ENCODE measurements at places on chromosomes 7 and 10. TPM values are rescaled to one million over a fixed set of nuclear protein-coding genes. Genes with fewer than 3 reads are reported as not detected.

DNA sequence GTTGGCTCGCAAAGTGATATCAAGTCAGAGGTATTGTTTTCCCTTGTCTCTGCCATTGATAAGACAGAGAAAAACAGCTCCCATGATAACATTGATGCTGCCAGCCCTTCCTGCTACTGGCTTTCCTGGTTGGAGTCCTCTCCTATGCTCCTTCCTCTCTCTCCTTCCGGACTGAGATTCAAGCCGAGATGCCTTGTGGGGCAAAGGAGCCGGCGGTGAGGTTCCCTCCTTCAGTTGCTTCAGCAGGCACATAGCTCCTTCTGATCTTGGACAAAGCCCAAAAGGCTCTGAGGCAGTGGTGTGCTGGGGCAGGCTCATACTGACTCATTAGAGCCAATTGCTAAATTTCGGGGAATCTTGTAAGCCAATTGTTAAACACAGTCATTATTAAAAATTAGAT is 8.8 kb upstream of the ZCCHC24 start:
- H3K4me1 ChIP-seq = no peaks in the 10 kb centered on the region
- no peaks in the 10 kb centered on the region for H3K36me3 ChIP-seq
- H3K27me3 ChIP-seq = no peaks in the 10 kb centered on the region
- DNase-seq = no peak
- no peak overlapping the region for H3K27ac ChIP-seq

GRCh38 chr10:87619705-87620104 is 40.0 kb upstream of the PAPSS2 start:
- H3K4me1 ChIP-seq = peaks cover 5% of the 10 kb centered on the region
- H3K4me3 ChIP-seq = no peak overlapping the region
- H3K27ac ChIP-seq = no peak overlapping the region
- DNase-seq = no peak

DNA sequence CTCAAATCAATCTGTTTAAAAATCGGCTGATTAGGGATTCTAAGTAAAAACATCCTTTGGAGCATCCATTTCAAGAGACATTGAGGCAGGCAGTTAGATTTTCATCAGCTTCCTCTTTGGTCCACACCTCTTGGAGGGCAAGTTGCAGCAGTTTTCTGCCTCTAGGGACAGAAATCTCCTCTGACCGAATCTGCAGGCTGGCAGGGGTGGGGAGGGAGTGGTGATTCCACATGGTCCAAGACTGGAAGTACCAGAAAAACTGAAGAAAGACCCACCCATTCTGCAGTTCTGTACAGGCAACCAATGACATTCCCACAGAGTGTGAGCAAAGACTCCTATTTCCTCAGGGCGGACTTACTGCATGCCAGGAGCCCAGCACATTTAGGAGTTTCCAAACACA is 29.0 kb downstream of the FGFBP3 start:
- no peaks in the 10 kb centered on the region for H3K27me3 ChIP-seq
- no peak for DNase-seq
- no peak overlapping the region for H3K4me3 ChIP-seq

Gene CYP3A7
- not detected for total RNA-seq

Gene MYH16
- total RNA-seq = not detected

DNA sequence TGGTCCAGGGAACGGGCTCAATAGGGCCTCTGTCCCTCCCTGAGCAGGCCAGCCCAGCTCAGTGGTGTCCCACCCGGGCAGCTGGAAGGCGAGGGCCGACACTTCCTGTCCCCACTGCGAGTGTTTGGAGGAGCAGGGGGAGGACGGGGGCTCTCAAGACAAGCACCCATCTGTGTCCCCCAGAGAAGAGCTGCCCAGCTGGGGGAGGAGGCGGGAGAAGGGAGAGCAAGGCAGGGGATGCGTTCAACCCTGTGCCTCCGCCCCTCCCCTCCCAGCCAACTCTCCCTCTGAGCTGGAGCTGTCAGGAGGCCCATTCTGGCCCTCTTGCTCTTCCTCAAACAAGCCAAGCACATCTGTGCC is 35.7 kb downstream of the ZCCHC24 start:
- no peak overlapping the region for H3K4me3 ChIP-seq
- no peak for DNase-seq
- H3K4me1 ChIP-seq = peaks cover 58% of the 10 kb centered on the region
- H3K27ac ChIP-seq = no peak overlapping the region
- H3K27me3 ChIP-seq = no peaks in the 10 kb centered on the region

Gene CPED1
- total RNA-seq = 126 TPM

DNA sequence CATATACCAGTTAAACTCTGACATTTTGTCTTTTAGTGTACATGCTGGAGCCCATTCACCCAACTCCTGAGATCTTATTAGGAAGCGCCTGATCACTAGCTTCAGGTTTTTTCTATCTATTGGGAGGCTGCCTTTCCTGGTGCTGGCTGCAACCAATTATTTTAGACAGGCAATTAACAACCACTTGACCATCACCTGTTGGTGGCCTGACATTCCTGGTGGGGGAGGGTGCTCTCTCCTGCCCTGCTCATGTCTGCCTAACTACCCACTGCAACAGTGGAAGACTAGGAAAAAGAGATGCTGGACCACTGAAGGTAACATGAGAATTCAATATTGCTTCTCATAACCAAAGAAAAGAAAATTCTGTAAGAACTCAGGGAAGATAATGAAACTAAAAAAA is 190.3 kb upstream of the GRM3 start:
- H3K27ac ChIP-seq = no peak overlapping the region
- no peak for DNase-seq
- H3K36me3 ChIP-seq = no peaks in the 10 kb centered on the region
- no peak overlapping the region for H3K4me3 ChIP-seq
- H3K27me3 ChIP-seq = no peaks in the 10 kb centered on the region

GRCh38 chr7:12303495-12303894 is 92.4 kb downstream of the TMEM106B start:
- H3K4me3 ChIP-seq = no peak overlapping the region
- no peaks in the 10 kb centered on the region for H3K36me3 ChIP-seq
- H3K27me3 ChIP-seq = no peaks in the 10 kb centered on the region
- no peak for DNase-seq
- no peaks in the 10 kb centered on the region for H3K4me1 ChIP-seq
- H3K27ac ChIP-seq = no peak overlapping the region

GRCh38 chr7:5630670-5631069 is 150.8 kb downstream of the RNF216 start:
- no peak overlapping the region for H3K27ac ChIP-seq
- DNase-seq = no peak
- H3K36me3 ChIP-seq = no peaks in the 10 kb centered on the region
- no peaks in the 10 kb centered on the region for H3K27me3 ChIP-seq
- peaks cover 66% of the 10 kb centered on the region for H3K4me1 ChIP-seq

- no peak for DNase-seq
- H3K4me1 ChIP-seq = no peaks in the 10 kb centered on the region
- H3K27ac ChIP-seq = no peak overlapping the region
- H3K36me3 ChIP-seq = no peaks in the 10 kb centered on the region
- no peak overlapping the region for H3K4me3 ChIP-seq
Observed at GRCh38 chr10:111108441-111108840, 31.6 kb downstream of the ADRA2A start.

Gene OLAH
- 2.5 TPM for total RNA-seq

GRCh38 chr7:44738051-44738723 is 10.5 kb upstream of the ZMIZ2 start:
- H3K4me3 ChIP-seq = no peak overlapping the region
- no peaks in the 10 kb centered on the region for H3K4me1 ChIP-seq

DNA sequence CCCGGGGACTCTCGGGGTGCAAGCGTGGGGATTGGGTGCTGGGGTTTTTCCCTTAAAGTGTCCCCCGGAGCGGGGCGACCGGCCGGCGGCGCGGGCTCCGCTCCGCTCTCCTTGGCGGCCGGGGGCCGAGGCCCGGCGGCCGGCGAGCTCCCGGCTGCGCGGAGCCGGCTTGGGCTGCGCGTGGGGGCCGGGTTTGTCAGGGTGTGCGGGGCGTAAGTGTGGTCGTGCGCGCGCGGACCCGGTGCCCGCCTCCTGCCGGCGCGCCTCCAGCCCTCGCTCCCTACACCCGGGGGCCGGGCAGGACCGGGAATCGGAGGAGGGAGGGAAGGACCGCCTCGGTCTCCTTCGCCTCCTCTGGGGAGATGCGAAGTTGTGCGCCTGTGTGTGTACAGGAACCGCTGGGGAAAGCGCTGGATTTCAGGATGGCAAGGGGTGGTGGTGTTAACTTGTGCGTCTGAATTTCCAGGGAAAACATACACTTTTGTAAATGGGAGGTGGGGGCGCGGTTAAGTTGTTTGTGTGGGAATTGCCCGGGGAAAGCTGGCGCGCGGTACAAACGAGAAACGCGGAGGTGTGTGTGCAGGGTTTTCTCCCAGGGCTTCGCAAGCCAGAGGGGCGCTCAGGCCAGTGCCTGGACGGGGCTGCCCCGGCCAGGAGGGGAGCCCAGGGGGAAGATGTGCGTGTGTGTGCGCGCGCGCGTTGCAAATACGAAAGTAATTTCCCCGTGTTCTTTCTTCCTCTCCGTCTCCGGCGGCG is 737 bp downstream of the ZMIZ1 start:
- H3K27me3 ChIP-seq = no peaks in the 10 kb centered on the region
- peaks cover 41% of the 10 kb centered on the region for H3K4me1 ChIP-seq
- no peak for DNase-seq
- peak overlapping the region; percentile 93 for H3K27ac ChIP-seq
- no peaks in the 10 kb centered on the region for H3K36me3 ChIP-seq

DNA sequence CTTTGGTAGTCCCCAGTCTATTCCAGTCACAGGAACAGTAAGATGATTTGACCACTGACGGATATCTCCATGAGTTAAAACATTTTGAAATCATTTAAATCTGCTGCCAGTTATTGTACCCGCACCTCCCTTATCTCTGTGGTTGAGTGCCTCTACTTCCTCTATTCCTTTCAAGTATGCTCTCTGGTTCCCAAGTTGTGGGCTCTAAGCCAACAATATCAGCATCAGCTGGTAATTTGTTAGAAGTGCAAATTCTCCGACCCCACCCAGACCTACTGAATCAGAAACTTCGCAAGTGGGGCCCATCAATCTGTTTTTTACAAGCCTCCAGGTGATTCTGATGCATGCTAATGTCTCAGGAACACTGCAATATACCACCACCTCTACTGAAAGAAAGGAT is 235.5 kb downstream of the CCSER2 start:
- no peak overlapping the region for H3K4me3 ChIP-seq
- no peaks in the 10 kb centered on the region for H3K36me3 ChIP-seq
- H3K4me1 ChIP-seq = no peaks in the 10 kb centered on the region
- no peak for DNase-seq
- no peak overlapping the region for H3K27ac ChIP-seq

Gene OR2A7
- 0.95 TPM for total RNA-seq

DNA sequence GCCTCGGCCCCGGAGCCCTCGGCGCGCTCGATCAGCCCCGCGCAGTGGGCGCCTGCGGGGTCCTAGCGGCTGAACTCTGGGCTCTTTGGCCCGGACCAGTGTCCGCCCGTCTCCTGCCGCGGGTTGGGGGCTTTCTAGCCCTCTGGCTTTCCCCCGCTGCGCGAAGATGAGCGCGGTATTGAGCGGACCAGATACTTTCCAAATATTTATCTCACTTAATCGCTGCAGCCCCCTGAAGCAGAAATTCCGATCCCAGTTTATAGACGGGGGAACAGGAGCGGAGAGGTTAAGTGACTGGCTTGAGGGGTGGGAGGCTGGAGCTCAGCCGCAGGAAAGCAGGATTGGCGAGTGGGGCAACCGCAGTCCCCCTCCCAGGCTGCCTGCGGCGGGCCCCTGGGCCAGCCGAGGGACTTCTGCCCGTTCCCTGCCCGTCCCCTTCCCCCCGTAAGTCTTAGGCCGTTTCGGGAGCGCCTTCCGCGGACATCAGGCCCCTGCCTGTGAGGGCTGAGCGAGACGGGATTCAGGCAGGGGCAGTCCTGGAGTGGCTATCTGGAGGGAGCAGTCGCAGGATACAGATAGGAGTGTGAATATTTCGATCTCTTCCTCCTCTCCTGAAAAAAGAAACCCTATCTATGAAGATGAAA is 565 bp downstream of the STRIP2 start:
- H3K27ac ChIP-seq = no peak overlapping the region
- no peak for DNase-seq
- H3K4me3 ChIP-seq = peak overlapping the region; percentile 78
- no peaks in the 10 kb centered on the region for H3K36me3 ChIP-seq

- H3K4me1 ChIP-seq = peaks cover 38% of the 10 kb centered on the region
- H3K36me3 ChIP-seq = peaks cover 26% of the 10 kb centered on the region
- no peak overlapping the region for H3K4me3 ChIP-seq
- H3K27me3 ChIP-seq = no peaks in the 10 kb centered on the region
- H3K27ac ChIP-seq = peak overlapping the region; percentile 27
- no peak for DNase-seq
Observed at GRCh38 chr10:62067560-62067959, 166.1 kb downstream of the ARID5B start.

Gene AQP1
- 1,768 TPM for total RNA-seq

- H3K4me1 ChIP-seq = peaks cover 19% of the 10 kb centered on the region
- no peak for DNase-seq
- H3K4me3 ChIP-seq = no peak overlapping the region
- no peaks in the 10 kb centered on the region for H3K36me3 ChIP-seq
- H3K27me3 ChIP-seq = no peaks in the 10 kb centered on the region
- no peak overlapping the region for H3K27ac ChIP-seq
Observed at GRCh38 chr10:24235471-24235870, 26.5 kb downstream of the KIAA1217 start.

DNA sequence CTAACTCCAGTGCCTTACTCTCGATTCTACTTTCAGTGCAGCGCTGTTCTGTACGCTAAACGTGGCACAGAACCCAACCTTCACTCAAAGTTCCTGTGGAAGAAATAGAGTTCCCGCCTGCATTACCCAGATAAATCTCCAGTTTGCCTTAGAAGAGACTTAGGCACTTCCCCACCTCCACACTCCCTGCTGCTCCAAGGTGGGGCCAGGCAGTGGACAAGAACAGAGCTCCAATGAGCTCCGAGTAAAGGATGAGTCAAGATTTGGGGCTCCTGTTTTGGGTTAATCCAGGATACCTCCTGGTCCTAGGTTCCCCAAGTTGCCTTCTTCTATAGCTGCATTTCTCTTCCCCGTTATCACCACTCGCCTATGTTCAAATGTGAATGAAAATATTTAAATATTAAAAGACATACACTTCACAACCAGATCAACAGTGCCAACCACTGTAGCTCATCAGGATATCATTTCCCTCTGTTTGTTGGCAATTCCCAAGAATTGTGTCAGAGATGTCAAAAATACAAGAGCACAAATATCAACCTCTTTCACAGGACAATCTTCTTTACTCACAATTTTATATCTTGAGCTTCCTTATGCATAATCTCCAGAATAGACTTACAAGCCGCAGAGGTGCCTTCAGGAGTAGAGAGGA is 48.0 kb downstream of the MALSU1 start:
- H3K27me3 ChIP-seq = no peaks in the 10 kb centered on the region
- no peaks in the 10 kb centered on the region for H3K4me1 ChIP-seq
- no peaks in the 10 kb centered on the region for H3K36me3 ChIP-seq
- H3K4me3 ChIP-seq = peak overlapping the region; percentile 37
- H3K27ac ChIP-seq = no peak overlapping the region

GRCh38 chr7:85041605-85042216 is 145.1 kb downstream of the SEMA3D start:
- no peaks in the 10 kb centered on the region for H3K27me3 ChIP-seq
- DNase-seq = no peak
- no peak overlapping the region for H3K4me3 ChIP-seq
- no peaks in the 10 kb centered on the region for H3K4me1 ChIP-seq
- H3K27ac ChIP-seq = no peak overlapping the region

DNA sequence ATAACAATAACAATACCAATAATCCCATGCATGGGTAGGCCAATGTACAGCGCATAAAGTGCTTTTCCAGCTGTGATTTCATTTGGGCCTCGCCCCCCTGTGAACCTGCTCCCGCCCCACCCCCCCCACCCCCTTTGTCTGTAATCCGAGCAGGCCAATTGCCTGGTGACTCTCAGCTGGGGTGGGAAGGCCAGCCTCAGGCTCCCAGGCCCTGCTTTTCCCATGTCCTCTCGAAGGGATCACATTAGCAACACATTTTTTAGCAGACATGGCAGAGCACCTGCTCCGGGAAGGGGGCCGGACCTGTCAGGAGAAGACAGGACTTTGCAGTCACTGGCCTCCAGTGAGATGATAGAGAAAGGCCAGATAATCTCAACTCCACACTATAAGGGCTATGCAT is 439.3 kb downstream of the RPS24 start:
- H3K4me3 ChIP-seq = no peak overlapping the region
- no peak overlapping the region for H3K27ac ChIP-seq
- H3K36me3 ChIP-seq = no peaks in the 10 kb centered on the region
- DNase-seq = no peak

All from thoracic aorta (tissue), 2 donors.